CD4-positive, alpha-beta T cell treated with Interleukin-4 for 1 hour (primary cell): ENCODE measurements at places on chromosomes 3 and 15.

GRCh38 chr3:155282385-155283091 is 10.9 kb downstream of the STRIT1 start:
- no peak for DNase-seq

GRCh38 chr15:57493351-57493750 is 98.4 kb upstream of the MYZAP start:
- no peak for DNase-seq

DNA sequence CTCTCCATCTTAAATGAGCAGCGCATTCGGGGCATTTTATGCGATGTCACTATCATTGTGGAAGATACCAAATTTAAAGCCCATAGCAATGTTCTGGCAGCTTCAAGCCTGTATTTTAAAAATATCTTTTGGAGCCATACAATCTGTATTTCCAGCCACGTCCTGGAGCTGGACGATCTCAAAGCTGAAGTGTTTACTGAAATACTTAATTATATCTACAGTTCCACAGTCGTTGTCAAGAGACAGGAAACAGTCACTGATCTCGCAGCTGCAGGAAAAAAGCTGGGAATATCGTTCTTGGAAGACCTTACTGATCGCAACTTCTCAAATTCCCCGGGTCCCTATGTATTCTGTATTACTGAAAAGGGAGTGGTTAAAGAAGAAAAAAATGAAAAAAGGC is 44.4 kb upstream of the RASA2 start:
- no peak for DNase-seq

GRCh38 chr3:76872999-76873398 is 166.9 kb upstream of the ROBO2 start:
- no peak for DNase-seq

- no peak for DNase-seq
Observed at GRCh38 chr15:90619939-90620338, 90.2 kb downstream of the CRTC3 start.

DNA sequence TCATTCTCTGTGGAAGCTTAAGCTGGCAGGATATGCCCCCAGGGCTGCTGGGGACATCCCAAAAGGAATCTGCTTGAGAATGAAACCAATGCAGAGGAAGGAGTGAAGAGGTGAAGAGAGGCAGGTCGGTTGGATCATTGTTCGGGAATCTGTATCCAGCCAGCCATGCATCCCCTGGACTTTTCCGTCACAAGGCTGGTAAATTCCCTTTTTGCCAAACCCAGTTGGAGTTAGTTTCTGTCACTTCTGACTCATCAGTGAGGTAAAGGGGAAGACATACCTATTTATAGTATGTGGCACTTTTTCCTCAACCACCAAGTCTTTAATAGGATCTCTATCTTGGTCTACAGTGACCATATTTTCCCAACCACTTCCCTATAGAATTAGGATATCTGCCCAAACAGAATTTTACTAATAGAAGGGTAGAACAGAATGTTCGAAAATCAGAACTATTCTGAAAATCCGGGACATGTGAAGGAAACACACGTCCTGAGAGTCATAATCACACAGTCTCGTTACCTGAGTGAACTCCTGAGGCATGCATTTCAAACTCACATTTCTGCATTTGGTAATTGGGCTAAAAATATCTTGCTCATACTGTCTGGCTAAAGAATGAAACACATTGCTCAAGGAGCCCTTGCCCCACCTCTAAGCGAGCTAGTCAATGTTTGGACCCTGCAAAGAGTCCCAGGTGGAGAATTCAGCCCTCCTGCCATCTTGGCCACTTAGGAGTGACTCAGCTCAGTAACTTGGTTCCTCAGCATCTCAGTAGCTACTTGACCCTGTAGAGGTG is 289.7 kb upstream of the ADAMTS9 start:
- no peak for DNase-seq

DNA sequence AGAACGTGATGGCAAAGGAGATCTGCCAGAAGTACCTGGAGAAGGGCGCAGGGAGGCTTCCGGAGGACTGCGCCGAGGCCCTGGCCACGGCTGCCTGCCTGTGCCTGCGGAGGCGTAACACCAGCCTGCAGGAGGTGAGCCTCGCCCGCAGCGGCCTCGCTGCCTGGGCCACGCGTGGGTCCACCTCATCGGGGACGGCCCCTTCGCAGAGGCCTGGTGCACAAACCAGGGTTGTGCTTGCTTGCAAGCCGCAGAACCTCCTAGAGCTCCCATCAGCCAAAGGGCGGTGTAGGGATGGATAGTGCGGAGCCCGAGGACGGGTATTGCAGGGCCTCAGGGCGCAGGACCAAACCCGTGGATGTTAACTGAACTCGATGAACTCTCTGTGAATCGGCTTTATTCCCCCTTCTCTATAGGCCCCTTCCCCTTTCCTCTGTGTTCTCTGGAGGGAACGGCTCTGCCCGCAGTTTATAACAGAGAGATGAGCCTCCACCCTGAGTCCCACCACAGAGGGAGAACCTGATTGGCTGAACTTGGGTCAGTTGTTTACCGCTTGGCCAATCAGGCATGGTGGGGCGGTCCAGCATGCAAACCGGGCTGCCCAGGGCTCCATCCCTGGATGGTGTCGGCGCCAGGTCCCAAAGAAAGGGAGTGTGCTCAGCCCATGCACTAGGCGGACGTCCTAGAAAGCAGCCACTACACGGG is 13.6 kb upstream of the TATDN2 start:
- no peak for DNase-seq

DNA sequence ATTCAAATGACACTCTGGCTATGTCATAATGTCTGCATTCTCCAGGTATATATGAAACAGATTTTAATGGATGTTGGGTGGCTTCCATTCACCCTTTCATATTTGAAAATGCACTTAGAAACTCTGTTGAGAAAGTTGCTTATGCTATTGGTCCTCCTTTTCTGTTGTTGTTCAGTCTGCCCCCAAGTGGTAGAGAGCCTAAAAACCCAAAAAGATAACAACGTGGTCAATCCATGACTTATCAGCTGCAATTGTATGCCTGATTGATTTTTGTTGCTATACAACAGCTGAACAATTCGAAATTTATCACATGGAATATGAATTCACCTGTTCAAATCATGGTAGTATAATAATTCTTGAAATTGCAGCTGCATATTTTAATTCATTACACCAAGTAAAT is 279.8 kb downstream of the ROBO2 start:
- DNase-seq = no peak

GRCh38 chr3:32229565-32229964 is 8.9 kb upstream of the CMTM8 start:
- no peak for DNase-seq

GRCh38 chr3:84209474-84209873 is 749.3 kb upstream of the CADM2 start:
- no peak for DNase-seq

- no peak for DNase-seq
Observed at GRCh38 chr3:131053043-131053859, 26.6 kb downstream of the NEK11 start.

DNA sequence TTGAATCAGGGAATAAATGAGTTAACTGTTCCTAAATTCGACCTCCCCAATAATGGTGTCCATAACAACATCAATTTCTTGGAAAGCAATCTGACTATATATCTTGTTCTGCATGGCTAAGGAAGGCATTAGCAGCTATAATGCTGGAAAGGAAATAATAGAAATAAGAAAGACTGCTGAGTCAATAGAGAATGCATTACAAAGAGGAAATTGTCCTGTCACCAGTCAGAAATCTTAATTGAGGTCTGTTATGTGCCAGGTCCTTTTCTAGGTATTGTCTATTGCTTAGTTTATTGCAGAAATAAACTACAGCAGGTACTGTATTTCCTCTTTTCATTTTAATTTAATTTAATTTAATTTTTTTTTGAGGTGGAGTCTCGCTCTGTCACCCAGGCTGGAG is 5.9 kb upstream of the PPP1R2 start:
- no peak for DNase-seq

GRCh38 chr15:36810656-36811449 is 231.4 kb downstream of the CDIN1 start:
- DNase-seq = no peak

DNA sequence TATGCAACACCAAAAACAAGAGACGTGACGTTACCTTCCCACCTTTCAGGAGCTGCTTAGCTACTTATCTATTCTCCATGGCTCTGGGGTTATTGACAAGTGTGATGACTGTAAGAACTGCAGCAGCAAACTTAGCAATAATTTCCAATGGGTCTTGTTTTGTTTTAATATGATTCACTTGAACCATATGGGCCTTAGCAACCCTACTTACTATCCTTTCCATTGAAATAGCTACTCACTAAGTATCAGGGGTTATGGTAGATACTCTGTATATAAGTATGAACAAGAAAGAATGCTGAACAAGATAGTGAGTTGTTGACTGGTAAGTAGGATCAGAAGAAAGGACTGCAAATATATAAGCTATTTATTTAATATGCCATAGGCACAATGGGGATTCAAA is 69.3 kb upstream of the BBX start:
- no peak for DNase-seq

GRCh38 chr3:49004352-49005302 is 2.6 kb upstream of the WDR6 start:
- no peak for DNase-seq

- no peak for DNase-seq
Observed at GRCh38 chr15:27899583-27900285, 199.4 kb downstream of the OCA2 start.

GRCh38 chr3:184172681-184173373 is 1.8 kb upstream of the AP2M1 start:
- no peak for DNase-seq

DNA sequence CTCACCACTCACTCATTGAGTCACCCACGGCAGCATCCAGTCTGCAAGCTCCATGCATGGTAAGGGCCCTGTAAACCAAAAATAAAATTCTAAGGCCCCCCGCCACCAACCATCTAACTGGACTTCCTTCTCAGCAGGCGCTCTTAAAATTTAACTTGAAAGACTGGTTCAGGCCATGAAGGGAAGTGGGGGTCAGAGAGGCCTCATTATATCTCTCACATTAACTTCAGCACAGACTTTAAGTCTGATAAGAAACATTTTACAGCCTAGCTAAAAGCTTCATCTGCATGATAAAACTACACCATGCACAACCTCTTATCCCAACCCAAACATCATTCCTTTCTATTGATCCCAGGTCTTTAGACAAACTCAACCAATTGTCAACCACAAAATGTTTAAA is 38.5 kb downstream of the FBLN2 start:
- DNase-seq = no peak
